ENCODE measurements at places on chromosomes 7 and 10.

GRCh38 chr7:135708041-135708440 lies 19.9 kb downstream of the SLC13A4 start:
- DNase-seq, result no peak

- no peak for DNase-seq
These were observed 15.8 kb upstream of the MYL10 start for GRCh38 chr7:101644879-101645278.

DNA sequence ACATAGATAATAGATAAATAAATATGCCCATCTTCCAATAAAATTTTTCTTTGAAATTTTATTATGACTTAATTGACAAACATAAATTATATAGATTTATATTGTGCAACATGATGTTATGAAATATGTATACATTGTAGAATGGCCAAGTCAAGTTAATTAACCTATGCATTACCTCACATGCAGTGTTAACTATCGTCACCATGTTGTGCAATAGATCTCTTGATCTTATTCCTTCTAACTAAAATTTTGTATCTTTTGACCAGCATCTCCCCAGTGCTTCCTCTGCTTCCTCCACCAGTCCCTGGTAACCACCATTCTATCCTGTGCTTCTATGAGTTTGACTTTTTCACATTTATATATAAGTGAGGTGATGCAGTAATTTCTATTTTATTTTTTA lies 259.6 kb downstream of the SUGCT start:
- DNase-seq, result no peak

- DNase-seq, result no peak
These were observed 37.9 kb downstream of the SVIL start for GRCh38 chr10:29596826-29597225.

- DNase-seq, result no peak
These were observed 182.2 kb downstream of the CAMK1D start for GRCh38 chr10:12531305-12532220.

DNA sequence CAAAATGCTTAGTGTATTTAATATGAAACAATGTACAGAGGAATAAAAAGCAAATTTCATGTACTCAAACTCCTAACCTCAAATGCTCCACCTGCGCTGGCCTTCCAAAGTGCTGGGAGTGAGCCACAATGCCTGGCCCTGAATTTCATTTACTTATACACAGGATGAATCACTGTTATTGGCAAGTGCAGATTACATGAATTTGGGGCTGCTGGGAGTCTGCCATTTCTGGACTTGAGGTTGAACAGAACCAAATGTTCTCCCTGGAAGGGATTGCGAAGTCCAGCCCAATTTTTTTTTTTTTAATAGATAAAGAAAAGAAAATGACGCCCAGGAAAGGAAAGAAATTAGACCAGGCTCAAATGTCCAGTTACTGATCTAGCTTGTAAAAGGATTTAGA lies 6.8 kb upstream of the CSTF2T start:
- no peak for DNase-seq

- DNase-seq, result no peak
These were observed 63.2 kb downstream of the CCNY start for GRCh38 chr10:35399414-35400009.
